ENCODE measurements at places on chromosomes 4 and X. TPM values are rescaled to one million over a fixed set of nuclear protein-coding genes. Genes with fewer than 3 reads are reported as not detected.

- DNase-seq = no peak
- H3K4me1 ChIP-seq = no peaks in the 10 kb centered on the region
- no peak overlapping the region for H3K27ac ChIP-seq
- H3K36me3 ChIP-seq = no peaks in the 10 kb centered on the region
Measured at GRCh38 chrX:153848325-153848724, 18.0 kb upstream of the PDZD4 start.

DNA sequence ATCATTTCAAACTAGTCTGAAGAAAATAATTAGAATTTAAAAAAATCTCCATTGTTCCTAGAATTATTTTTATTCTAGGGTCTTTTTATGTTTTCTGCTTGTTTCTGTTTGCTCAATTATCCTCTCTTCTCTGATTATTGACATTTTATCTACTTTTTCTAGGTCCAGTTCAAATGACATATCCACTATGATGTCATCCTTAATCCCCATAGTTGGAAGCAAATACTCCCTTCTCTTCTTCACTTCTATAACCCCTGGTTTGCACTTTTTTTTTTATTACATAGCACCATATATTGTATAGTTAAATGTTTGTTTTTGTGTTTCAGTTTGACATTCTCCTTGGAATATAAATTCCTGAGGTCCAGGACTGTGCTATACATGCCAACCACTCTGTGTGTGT is 82.6 kb downstream of the CT47B1 start:
- H3K4me1 ChIP-seq = no peaks in the 10 kb centered on the region
- no peak overlapping the region for H3K4me3 ChIP-seq
- no peaks in the 10 kb centered on the region for H3K27me3 ChIP-seq
- DNase-seq = no peak
- no peaks in the 10 kb centered on the region for H3K36me3 ChIP-seq
- no peak overlapping the region for H3K27ac ChIP-seq

The GYPA gene
- total RNA-seq = not detected

The MAGEA2 gene
- not detected for total RNA-seq

All from kidney (tissue), 22 donors.